ENCODE measurements at places on chromosomes 3 and 15. TPM values are rescaled to one million over a fixed set of nuclear protein-coding genes. Genes with fewer than 3 reads are reported as not detected.

Gene FETUB
- total RNA-seq = not detected

Gene C3orf20
- 0.32 TPM for total RNA-seq

Gene SLC28A1
- 0.83 TPM for total RNA-seq

Gene MIX23
- total RNA-seq = 24.8 TPM

Gene ATP10A
- 0.94 TPM for total RNA-seq

Gene TMF1
- 22.8 TPM for total RNA-seq

DNA sequence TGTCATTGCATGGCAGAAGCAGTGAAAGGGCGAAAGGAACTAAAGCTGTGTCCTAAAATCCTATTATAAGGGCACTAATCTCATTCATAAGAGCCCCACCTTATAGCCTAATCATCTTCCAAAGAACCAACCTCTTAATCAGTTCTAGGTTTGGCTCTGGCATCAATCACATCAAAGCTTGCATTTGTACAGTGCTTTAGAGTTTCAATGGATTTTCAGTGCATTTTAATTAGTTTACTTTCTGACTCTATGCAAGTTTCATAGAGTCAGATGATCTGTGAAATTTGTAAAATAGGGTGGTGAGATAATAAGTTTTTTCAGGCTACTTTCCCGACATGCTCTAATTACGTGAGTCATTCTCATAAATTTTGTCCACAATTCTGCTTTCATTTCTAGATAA lies 341.1 kb downstream of the DIPK2A start:
- no peak for DNase-seq

DNA sequence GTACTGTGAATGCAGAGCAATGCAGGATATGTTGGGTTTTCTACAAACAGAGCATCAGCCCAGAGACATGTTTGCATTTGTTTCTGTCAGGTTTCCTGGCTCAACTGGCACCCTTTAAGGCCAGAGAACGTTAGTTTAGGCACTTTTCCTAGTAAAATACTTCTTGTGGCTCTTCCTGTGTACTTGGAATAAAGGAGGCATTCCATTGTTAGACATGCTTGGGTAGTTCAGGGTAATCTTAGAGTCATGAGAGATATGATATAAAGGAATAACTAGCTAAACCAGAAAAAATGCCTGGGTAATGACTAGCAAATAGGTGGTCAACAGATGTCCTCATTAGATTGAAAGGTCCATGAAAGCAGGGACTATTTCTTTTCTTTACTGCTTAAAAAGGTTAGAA lies 60.4 kb upstream of the RBM5 start:
- no peak for DNase-seq

DNA sequence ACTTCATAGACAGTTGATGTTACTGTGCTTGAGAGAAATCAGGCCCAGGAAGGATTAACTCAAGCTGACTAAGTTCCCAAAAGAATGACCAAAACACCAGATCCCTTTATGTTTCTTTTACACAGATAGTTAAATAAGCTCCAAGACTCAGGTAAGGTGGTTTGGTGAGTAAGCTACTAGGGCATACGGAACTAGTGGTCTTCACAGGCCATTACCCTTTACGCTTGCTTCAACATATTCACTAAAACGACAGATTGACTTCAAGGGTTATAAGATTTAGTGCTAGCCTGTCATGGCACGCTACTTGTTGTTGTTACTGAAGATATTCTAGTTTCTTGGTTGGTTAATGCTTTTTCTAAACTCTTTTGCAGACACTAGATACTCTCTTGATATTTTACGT lies 369.3 kb downstream of the LPP start:
- no peak for DNase-seq

GRCh38 chr3:55923626-55924025 lies 436.5 kb upstream of the WNT5A start:
- no peak for DNase-seq

DNA sequence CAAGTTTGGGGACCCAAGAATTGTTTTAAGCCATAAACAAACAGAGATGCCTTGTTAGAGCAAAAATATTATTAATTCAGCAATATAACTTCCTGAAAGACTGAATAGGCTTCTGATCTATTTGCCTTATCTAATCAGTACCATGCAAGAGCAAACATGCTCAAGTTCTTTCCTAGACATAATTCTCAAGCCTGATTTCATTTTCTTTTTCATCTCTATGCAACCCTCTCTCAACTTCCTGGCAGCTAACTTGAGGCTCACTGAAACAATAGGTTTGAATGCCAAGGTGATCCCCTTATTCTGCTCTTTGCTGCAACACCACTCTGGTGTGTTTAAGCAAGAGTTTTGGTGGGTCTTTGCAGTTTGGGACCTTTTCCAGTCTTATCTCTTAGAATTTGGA lies 230.9 kb upstream of the CD96 start:
- DNase-seq = no peak

GRCh38 chr3:69008980-69009379 lies 4.5 kb downstream of the EOGT start:
- no peak for DNase-seq

GRCh38 chr3:184874709-184875644 lies 63.0 kb downstream of the VPS8 start:
- no peak for DNase-seq

- peak; percentile 9 for DNase-seq
Observed at GRCh38 chr3:38599886-38600285, 49.6 kb downstream of the SCN5A start.

- no peak for DNase-seq
Observed at GRCh38 chr15:28995705-28996104, 109.9 kb downstream of the APBA2 start.

- DNase-seq = no peak
Observed at GRCh38 chr3:9247941-9248521, 1.4 kb downstream of the SRGAP3 start.

DNA sequence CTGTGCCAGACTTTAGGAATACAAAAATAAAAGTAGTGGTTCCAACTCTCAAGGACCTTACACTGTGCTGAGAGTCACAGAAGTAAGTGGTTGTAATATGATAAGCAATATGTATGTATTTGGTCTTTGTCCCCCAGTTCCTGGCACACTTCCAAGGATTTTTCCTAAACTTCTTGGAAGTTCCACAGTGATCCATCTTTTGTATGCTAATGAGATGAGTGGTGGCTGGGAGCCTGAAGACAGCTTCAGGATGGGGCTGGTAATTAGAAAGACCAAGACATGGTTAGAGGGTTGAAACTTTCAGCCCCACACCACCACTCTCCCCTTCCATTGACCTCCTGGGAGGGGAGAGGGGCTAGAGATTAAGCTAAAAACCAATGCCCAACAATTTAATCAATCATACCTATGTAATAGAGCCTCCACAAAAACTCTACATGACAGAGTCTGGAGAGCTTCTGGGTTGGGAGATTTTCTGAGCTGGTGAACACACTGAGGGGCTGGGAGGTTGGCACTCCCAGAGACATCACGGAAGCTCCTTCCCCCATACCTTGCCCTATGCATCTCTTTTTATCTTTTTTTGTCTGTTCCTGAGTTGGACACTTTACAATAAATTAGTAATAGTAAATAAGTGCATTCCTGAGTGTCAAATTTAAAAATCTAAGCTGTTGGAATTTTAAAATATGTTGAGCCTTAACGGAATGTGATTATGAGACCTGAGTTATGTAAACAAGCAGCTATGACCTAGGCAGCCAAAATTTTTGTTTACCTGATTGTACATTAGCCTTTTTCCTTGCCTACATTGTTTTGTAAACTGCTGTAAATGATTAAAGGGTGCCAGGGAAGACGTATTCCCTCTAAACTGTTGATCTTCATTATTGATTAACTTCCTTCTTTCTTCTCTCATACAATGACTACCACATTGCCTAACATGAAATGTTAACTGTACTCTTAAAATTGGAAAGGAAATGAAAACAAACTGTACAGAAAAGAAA lies 24.3 kb downstream of the CD200R1L start:
- DNase-seq = no peak

GRCh38 chr3:139122612-139123011 lies 77.9 kb upstream of the PRR23C start:
- peak; percentile 58 for DNase-seq

DNA sequence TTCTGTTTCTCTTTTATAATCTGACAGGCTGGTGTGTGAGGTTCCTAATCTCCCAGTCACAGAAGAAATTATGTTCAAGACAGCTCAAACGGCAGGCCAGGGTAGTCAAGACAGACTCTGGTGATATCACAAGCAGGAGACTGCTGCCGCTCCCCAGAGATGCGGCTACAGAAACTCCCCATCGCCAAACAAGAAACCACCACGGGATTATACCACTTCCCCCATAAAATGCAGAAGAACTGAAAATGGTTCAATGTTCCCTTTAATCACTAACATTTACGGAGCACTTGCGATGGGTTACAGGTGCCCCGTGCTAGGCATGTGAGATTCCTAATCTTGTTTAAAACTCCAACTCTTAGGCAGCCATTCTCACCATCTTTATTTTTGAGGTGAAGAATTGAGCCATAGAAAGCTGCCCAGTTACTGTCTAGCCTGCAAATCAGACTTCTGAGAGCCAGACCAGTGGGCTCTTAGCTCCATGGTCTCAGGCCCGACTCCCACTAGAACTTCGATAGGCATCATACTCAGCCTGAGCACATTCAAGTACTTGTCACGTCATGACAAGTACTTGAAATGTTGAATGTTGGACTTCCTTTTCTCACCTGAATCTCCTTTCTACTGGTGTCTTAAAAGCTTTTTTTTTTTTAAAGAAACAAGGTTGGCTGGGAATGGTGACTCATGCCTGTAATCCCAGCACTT lies 58.4 kb downstream of the TBC1D2B start:
- DNase-seq = no peak

DNA sequence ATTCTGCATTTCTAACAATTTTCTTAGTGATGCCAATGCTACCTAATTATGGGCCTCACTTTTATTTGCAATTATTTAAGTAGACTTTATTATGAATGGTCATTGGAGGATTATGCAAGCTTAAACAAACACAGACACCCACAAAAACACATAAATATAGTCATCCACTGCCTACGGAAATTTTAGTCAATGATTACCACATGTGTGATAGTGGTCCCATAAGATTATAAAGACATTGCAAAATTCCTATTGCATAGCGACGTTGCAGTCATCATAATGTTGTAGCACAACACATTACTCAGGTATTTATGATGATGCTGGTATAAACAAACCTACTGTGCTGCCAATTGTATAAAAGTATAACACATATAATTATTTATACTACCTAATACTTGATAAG lies 247.8 kb upstream of the ALCAM start:
- no peak for DNase-seq

DNA sequence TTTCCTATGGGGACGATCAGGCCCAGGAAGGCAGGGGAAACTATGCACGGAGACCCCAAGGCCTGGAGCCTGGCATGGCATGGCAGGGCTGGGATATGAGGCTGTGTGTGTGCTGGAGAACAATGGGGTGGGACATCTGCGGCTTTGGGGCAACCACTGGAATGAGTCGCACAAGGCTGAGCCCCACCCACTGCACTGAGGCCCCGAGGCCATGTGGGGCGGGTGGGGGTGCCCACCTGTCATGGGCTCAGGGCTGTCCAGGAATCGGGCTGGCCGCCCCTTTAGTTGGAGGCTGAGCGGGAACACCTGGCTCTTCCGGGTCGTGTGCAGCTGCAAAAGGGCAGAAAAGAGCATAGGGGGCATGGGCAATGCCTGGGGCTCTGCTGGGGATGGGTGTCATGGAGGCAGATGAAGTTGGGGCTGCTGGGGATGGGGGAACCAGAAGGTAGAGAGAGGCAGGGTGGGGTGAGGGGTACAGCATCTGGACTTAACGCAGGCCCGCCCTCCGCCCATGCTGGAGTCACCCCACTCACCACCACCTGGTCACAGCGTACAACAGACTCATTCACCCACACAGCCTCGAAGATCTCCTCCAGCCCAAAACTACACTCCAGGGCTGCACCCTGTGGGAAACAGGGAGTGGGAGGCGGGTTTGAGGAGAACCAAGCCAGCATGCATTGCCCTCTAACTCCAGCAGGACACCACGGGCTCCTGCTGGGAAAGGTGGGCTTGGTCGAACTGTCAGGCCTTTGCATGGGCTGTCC lies 31.1 kb downstream of the PLXND1 start:
- no peak for DNase-seq

GRCh38 chr15:43808960-43809678 lies 8.7 kb downstream of the HYPK start:
- DNase-seq = no peak

GRCh38 chr15:101255615-101256241 lies 3.9 kb upstream of the CHSY1 start:
- DNase-seq = no peak

DNA sequence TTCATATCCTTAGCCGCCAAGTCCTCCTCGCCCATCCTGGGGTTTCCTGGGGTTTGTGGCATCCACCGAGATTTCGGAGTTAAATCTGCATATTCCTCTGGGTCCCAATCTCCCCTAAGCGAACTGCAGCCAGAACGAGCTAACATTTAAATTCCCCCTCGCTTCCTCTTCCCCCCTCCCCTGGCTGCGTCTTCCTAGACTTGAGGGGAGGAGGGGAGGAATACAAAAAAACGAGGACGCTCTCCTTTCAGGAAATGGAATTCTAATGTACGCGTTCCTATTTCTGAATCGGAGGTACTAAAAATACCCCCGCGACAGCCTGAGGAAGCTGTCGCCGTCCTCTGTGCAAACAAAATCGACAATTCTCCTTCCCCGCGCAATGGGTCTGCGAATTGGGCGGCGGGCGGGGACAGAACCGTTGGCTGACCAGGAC lies 5.6 kb downstream of the FEZF2 start:
- DNase-seq = no peak

GRCh38 chr3:47512416-47513124 lies 942 bp downstream of the ELP6 start:
- no peak for DNase-seq
